ENCODE measurements at places on chromosomes 1 and 21.

DNA sequence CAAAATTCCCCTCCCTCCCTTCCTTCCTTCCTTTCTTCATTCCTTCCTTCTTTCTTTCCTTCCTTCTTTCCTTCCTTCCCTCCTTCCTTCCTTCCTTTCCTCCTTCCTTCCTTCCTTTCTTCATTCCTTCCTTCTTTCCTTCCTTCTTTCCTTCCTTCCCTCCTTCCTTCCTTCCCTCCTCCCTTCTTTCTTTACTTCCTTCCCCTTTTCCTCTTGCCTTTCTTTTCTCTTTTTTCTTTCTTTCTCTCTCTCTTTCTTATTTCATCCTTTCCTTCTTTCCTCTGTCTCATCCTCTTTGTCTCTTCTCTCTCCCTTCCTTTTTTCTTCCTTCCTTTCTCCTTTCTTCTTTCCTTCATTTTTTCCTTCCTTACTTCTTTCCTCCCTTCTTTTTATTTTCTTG, 171.9 kb upstream of the BRINP3 start:
- no peak for DNase-seq

DNA sequence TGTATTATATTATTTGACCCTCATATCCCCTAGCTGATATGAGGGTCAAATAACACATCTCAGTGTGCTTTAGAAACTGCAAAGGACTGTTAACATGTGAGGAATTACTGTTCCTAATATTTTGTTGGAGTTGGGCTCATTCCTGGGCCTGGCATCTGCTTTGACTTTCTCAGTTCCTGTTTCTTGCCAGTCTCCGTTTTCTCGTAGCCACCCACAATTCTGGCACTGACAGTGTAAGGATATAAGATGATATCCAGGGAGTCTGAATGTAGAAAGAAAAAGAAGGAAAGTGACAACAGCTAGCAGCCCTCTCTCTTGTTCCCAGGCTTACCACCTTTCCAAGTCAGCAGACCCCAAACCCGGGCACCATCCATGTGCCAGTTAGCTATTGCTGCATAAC, 54.4 kb upstream of the SCMH1 start:
- no peak for DNase-seq

GRCh38 chr1:109060707-109061106, 15.1 kb downstream of the TAF13 start:
- DNase-seq: peak; percentile 9

GRCh38 chr1:240285540-240285939, 193.9 kb downstream of the FMN2 start:
- no peak for DNase-seq

GRCh38 chr1:48608882-48609281, 136.9 kb upstream of the SPATA6 start:
- no peak for DNase-seq

DNA sequence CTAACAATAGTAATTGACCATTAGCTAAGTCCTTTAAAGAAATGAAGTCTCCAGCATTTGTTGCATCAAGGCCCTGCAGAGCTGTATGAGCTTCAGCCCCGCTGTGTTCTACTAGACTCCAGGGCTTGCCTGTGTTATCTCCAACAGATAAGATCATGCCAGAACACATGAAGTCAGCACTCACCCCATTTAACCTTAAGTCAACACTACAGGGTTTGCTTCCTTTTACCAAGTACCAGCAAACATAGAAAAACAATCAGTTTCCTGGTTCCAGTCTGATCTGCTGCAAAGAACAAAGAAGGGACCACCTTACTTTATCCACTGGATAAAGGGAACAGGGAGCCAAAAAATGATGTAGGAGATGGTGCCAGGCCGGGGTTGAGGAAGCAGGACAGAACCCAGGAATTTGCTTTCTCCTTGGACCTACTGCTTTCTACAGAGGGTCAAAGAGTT, 41.3 kb upstream of the ENAH start:
- no peak for DNase-seq

GRCh38 chr1:38940339-38941047, 1.1 kb downstream of the RHBDL2 start:
- no peak for DNase-seq

GRCh38 chr1:199272628-199273086, 633.8 kb downstream of the PTPRC start:
- no peak for DNase-seq

DNA sequence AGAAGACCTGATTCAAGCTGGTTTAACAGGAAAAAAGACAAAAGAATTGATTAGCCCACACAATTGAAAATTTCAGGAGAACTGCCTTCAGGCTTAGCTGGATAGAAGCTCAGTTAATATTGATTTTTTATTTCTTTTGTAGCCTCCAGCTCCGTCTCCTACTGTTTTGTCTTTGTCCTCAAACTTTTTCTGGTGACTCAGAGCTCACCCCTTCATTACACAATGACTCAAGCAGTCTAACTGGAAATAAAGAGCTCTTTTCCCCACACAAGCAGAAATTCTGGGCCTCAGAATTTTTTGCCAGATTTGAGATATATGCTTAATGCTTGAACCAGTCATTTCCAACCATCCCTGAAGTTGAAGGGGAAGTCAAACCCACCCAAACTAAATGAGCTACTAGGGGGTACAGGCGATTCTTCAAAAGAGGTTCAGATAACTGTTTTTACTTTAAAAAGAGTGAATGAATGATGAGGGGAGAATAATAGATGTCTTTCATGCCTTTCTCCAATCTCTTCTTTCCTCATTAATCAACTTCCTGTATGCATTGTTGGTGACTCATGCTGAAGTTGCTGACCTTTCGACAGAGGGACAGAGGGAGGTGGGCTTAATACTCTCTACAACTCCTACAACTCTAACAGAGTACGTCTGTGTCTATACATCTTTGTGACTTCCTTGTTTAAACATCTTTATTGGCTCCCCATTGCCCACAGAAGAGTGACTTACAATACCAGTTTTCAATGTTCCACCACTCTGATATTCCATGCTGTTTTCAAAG, 6.2 kb upstream of the ACP6 start:
- no peak for DNase-seq

DNA sequence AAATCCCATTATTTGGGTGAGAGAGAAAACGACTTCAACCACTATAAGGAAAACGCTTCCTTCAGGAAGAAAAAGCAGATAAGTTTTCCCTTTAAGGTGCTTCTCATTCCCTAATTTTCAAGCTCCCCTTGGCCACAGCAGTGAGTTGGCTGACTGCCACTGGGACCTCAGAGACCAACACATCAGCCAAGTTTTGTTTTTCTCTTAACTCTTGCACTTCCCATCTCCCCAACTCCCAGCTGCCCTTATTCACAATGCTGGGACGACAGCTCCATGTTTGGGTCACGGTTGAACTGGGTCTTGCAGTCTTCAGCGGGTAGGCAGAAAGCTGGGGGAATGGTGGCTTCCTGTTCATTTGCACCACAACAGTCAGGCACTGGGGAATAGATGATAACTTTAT, 18.9 kb downstream of the SGIP1 start:
- DNase-seq: no peak

- no peak for DNase-seq
Observed at GRCh38 chr1:89822999-89823628, 2.3 kb downstream of the LRRC8D start.

GRCh38 chr1:59204001-59204400, 92.9 kb upstream of the FGGY start:
- DNase-seq: no peak

- no peak for DNase-seq
Observed at GRCh38 chr1:83029050-83029449, 969.9 kb downstream of the TTLL7 start.

GRCh38 chr1:243477731-243478290, 222.0 kb downstream of the SDCCAG8 start:
- no peak for DNase-seq

DNA sequence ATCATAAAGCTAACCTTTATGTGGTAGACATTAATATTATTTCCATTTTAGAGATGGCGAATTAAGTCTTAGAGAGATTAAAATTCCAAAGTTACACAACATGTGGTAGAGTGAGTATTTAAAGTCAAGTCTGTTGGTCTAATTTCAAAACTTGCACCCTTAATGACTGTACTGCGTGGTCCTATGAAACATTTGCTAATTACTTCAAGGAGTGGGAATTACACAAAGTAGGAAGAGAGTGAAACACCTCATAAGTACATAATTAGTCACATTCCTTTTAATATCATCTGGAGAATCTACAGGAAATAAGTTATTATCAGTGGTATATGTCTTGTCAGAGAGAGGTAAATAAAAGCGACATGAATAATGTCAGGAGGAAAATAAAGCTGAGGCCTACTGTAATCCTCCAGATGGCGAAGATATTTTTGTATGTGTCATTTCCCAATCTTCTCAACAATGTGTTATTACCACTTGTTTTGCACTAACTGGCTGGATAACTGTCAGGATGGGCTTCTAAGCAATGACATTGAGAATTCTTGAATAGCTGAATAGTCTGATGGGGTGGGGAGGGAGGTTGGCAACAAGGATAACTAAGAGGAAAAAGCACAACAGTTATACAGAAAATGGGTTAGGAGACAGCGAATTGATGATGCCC, 95.5 kb downstream of the TNFSF18 start:
- DNase-seq: no peak

DNA sequence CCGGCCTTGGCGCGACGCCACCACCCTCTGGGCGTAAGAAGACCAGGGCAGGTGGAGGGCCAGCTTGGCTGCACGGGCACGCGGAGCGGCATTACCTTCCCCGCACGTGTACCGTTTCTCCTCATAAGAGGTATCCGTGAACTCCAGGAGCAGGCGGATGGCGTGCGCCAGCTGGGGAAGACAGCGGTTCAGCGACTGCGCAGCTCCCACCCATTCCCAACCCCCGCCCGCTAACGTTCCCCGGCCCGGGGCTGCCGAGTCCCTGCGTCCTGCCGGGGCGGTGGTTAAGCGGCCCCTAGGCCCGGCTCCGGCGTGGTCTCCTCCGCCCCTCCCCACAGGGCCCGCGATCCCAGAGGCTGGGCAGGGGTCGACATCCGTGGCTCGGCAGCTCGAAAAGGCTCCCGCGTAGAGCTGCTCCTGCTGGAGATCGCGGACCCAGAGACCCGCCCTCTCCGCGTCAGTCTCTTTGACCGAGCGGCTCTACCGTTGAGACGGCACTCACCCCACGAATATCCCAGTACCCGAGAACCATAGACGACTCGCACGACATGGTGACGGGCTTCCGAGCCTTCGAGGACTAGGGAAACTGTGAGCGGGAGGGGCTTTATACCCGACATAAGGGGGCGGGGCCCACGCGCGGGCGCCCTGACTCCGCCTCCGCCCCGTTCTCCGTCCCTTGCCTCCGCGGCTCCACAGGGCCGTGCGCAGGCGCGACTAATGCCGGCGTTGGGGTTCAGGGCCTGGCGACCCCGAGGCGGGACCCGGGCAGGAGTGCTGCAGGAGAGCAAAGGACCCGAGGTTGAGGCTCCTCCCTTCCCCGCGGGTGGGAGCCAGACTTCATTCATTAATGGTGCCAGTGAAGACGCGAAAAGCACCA, 862 bp downstream of the GSTM3 start:
- peak; percentile 95 for DNase-seq

DNA sequence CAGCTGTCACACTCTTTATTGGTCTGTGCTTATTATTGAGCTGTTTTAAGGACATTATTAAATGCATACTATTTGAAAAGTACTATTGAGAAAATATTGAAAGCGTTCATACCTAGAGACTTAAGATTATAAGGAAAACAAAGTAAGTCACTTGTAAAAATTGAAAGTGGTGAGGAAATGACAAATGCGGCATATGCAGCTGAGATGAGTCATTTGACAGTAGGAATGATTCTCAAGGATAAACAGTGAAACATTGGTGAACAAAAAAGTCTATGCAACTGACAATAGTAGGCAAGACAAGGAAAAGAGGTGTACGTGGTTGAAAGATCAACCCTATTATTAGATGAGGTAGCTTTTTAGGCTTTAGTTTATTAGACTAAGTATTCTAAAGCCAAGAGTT, 82.6 kb upstream of the MAP10 start:
- DNase-seq: no peak

- no peak for DNase-seq
Observed at GRCh38 chr1:231517076-231517475, 11.4 kb upstream of the TSNAX start.

GRCh38 chr1:53340660-53341520, 13.0 kb upstream of the LRP8 start:
- peak; percentile 54 for DNase-seq

- peak; percentile 64 for DNase-seq
Observed at GRCh38 chr1:19462781-19463503, 22.4 kb downstream of the CAPZB start.

DNA sequence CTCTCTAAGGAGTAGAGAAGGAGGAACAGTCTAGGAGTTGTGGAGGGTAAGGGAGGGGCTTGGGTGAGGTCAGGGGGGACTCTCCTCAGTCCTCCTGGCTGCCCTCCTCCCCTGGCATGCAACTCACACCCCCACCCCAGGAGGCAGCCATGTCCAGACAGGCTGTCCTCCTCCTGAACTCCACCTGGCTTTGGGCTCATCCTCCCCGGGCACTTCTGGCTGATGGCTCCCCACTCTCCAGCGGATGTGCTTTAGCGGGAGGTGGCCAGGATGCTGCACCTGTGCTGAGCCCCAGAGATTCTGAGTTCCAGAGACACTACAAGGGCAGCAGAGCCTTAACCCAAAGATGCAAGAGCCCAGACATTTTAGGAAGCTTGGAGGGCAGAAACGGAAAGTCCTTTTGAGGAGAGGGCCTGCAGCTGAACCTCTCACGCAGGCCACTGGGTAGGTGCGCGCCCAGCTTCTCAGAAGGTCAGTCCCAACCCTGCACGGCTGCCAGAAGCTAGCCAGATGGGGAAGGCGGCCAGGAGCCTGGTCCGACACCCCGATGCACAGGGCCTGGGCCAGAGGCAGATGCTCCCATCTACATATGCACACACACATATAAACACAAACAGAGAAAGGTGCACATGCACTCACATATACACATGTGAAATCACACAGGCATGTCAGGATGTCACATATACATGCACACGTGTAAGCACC, 83.4 kb downstream of the PDE9A start:
- DNase-seq: no peak

DNA sequence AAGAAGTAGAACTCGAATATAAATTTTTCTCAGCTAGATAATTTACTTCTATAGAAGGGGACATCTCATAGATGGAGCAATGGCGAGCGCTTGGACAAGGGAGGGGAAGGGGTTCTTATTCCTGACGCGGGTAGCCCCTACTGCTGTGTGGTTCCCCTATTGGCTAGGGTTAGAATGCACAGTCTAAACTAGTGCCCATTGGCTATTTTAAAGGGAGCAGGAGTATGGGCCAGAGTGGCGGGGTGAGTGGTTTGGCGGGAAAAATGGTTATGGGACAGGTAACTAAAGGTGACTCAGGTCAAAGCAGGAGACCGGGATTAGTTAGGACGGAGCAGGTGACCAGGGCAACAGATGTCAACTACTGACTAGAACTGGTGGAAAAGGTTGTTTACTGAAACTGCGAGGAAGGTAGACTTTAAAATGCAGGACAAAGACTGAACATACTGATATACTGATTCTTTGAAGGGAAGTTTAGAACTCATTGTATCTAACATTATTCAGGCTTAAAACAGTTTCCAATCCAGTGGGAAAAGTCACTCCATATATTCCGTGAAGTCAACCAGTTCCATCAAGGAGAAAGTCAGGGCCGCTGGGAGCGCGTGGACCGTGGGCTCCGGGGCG, 940 bp upstream of the ATAD3A start:
- DNase-seq: no peak
